Lower leg skin (tissue), 4 donors: ENCODE measurements at places on chromosomes 2 and 18.

DNA sequence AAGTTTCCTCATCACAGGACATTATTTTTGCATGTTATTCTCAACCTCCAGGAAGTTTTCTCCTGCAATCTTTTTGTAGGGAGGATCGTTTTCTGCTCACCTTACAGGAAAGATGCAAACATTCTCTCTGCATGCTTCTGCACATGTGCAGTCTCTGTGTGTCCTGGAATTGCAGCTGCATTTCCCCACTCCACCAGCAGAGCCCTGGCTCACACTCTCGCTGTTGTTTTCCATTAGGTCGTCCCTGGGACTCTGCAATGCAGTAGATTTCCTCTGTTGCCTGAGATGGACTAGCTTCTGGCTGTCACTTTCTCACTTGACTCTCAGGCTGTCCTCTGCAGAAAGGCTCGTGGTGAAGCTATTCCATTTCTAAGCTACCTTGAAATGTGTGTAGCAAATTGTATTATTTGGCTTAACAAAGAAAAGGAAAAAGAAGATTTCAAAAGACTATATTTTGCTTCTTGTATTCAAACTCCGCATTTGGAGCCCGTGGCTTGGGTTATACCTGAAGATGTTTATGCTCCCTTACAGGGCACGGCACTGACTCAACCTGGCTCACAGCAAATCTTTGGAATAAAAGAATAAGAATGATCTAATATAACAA is 346.7 kb downstream of the RAD51AP2 start:
- no peak for DNase-seq

GRCh38 chr2:204730603-204731002 is 185.3 kb downstream of the PARD3B start:
- DNase-seq, result no peak

GRCh38 chr18:9724797-9725585 is 16.9 kb downstream of the RAB31 start:
- DNase-seq, result no peak

DNA sequence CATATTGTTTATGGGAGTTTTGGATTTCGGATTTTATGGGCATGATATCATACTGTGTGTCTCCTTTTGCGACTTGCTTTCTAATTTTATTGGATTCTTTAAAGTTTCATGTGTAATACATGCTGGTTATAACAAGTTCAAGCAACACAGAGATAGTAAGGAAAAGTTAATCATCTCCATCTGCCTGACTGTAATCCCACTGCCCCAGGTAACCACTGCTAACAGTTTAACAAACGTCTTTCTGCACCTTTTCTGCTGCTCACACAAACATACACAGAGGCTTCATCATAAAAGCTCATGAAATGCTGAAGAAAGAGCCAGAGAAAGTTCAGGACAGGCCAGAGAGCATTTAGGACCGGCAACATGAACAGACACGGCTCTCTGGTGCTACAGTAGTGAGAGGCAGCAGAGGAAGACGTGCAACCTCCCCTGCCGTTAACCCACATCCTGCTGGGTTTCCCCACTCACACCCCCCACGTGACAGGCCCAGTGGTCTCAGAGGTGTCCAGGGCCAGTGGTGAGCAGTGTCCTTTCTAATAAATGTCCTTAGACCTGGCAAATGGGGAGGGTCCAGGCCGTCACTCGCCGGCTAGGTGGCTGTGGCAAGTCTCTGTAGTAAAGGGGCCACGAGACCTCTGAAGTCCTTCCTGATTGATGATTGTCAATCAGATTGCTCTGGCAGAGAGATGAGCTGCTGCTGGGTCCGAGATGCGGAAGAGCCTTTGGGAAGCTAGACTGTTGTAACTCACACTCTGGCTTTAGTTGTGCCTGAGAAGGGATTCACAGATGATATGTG is 43.0 kb upstream of the SLC1A4 start:
- no peak for DNase-seq

DNA sequence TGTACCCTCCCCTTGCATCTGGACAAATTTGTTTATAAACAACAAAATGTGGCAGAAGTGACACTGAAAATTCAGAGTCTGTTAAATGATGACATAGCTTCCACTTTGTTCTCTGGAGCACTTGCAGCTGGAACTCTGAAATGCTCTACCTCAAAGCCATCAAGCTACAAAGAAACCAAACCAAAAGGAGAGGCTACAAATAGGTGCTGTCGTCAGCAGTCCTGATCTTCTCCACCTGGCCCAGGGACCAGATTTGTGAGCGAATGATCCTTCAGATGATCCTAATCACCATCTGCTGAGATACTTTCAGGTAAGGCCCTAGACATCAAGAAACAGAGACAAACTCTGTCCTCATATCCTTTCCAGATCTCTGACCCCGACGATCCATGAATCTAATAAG is 27.9 kb upstream of the PAIP2B start:
- DNase-seq, result no peak

- peak; percentile 45 for DNase-seq
Measured at GRCh38 chr2:119005051-119005450, 63.1 kb downstream of the MARCO start.
